ENCODE measurements at places on chromosomes 16 and 17.

DNA sequence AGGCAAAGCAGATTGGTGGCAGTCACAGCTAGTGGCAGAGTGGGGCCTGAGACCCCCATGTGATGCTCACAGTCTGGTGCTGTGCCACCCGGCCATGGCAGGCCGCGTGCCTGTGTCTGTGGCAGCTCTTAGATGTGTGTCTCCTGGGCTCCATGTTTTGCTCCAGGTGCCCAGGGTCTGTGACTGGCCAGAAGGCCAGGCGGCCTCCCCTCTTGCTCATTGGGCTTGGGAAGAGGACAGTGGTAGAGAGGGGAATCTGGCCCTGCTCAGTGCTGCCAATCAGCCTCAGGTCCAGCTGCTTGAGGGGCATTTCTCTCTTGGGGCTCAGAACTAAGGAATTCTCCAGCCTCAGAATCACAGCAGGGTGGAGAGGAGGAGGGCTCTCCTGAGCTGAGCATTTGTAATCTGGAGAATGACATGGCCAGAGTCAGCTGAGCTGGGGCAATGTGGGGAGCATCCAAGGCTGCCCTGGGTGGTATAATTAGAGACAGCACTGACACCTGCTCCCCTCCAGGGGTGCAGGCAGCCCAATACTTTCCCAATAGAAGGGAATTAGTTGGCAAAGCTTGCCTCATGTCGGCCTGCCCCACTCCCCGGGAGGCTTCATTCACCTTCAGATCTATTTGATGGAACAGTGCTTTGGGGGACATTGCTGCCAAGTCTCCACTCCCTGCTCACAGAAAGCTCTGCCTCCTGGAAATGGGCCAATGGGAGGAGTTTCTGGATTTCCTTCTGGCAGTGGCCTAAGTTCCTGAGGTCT lies 2.7 kb upstream of the LASP1NB start:
- DNase-seq, result peak; percentile 57

DNA sequence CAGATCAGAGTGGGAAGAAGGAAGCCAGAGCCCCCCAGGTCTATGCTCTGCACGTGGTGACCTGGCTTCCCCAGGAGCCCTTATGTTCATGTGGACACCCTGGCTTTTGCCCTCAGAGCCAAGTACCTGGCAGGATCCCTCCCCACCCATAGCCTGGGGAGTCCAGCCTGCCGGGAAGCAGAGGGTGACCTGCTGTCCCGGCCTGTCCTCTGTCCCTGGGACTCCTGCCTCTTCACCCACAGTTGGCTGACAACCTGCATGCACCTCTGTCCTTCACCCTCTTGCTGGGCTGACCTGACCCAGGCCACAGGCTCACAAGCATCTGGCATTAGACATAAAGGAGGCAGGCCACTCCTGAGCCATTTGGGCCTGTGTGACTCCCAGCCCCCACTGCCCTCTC lies 60.2 kb downstream of the SMPD3 start:
- no peak for DNase-seq

GRCh38 chr16:9797306-9797705 lies 384.9 kb downstream of the GRIN2A start:
- no peak for DNase-seq

DNA sequence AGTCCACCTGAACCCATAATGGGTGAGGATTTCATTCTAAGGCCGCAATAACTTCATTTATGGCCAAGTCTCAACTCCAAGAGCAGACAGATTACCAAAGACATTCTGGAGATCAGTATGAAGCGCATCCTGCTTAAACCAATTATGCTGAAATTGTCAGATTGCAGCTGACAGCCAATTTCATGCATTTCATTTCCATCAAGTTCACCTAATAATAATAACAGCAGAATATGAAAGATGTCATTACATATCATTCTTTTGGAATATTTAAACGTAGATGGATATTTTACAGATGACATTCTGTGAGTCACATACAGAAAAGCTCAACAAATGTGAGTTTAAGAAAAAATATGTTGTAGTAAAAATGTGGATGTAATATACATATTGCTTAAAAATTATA lies 54.9 kb upstream of the NACA2 start:
- no peak for DNase-seq

DNA sequence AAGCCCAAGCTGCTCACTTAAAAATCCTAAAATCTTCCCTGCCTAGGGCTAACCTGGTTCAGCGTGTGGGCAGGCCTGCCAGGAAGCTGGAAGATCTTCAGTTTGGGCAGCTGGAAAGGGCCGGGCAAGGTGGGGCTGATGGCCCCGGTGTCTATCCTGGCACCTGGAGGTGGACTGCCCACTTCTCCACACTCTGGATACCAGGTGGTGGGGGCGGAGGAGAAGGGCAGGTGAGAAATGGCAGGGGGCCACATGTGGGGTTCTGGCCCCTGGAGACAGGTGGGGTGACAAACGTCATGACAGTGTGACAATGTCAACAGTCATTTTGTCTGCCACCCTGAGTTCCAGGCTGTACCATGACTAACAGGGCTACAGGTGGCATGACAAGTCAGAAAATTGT lies 78.5 kb upstream of the C16orf82 start:
- peak; percentile 37 for DNase-seq

GRCh38 chr16:58503863-58504688 lies 4.1 kb downstream of the NDRG4 start:
- no peak for DNase-seq

DNA sequence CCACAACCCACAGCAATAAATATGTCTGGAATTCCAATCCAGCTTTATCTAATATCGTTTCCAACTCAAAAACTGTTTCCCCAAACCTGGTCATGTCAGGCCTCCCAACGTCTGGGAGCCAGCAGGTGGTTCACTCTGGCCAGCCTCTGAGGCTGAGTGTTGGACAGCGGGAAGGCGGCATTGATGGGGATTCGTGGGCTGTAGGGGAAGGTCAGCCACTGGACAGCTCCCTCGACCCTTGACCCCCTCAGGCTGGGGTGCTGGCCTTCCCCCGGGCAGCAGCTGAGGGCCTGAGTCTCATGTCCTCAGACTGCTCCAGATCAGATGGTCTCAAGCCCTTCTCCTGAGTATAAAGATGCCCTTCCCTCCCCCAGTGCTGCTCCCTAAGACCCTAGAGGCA lies 50.2 kb downstream of the SDK2 start:
- DNase-seq, result no peak

DNA sequence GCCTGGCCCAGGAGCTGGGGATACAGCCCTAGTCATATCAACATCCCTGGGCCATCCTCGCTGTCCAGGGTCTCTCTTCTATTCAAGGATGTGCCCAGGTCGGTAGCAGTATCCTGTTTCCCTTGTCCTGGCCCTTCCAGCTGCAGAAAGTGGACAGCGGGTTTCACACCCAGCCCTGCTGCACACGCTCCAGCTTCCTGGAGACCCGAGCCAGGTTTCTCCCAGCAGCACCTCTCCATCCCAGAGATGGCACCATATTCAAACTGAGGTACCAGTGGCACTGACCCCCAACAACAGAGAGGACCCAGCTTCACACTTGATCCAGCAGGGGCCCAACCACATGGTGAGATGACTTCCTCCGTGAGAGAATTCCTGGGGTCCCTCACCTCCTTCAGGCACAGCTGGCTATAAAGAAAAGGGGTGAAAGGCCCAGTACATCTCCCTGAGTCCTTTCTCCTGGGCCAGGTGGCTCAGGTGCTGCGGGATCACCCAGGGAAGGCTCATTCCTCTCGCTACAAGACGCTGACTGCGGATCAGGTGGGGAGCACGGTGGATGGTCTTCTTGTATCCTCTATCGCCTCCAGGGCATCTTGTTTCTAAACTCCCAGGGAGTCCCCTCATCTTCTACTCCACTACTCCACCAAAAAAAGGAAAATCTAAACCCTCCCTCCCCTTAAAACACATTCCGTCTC lies 1.4 kb downstream of the CUEDC1 start:
- DNase-seq, result no peak

GRCh38 chr17:79294459-79295071 lies 219.9 kb downstream of the ENGASE start:
- DNase-seq, result peak; percentile 69

DNA sequence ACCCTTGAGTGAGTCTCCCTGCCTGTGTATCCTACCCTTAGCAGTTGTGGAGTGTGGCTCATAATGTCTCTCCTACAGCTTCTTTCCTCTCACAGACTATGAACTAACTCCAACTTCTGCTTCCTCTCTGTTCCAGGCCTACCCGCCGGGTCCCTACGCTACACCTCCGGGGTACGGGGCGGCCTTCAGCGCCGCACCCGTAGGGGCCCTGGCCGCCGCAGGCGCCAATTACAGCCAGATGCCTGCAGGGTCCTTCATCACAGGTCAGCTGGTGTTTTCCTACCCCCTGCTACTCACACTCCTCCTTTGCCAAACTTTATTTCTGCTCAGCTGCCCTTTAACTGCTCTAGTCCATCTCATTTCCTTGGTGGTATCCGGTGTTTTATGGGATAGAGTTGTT lies 5.4 kb downstream of the RNF227 start:
- no peak for DNase-seq

- no peak for DNase-seq
These were observed 8.3 kb downstream of the SLC7A6 start for GRCh38 chr16:68272507-68273209.

GRCh38 chr17:66713533-66714042 lies 121.3 kb upstream of the CACNG5 start:
- DNase-seq, result peak; percentile 73
